ENCODE measurements at places on chromosomes 13 and 19.

DNA sequence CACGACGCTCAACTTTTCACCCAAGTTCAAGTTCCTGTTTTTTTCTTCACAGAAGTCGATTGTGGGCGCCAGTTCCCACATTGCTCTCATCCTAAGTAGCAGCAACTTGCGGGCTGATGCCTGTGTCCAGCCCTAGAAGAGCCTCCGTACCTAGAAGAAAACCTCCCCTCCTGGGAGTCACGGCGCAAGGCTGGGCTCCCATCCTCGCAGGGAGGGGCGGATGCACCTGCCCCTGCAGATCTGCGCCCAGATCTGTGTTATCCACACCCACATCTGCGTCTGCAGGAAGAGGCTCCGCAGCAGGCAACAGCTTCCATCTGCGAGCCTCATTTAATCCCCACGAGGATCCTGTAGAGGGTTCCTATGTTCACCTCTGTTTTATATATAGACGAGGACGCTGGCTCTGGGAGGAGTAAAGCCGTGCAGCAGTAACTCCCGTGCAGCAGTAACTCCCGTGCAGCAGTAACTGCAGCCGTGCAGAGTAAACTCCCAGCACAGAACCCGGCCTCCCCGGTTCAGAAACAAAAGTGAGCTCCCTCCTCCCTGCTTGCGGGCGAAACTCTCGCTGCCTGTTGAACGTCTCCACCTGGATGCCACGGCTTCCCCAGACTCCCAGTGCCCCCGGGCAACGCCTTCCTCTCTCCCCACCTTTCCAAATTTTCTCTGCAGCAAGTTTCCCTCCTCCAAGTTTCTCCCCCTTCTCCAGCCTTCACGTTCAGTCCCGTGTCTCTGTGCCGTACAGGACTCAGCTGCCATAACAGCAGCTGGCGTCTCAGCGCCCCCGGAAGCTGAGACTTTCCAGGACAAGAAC, 23.5 kb upstream of the LAIR1 start:
- no peak for DNase-seq

- peak; percentile 68 for DNase-seq
Observed at GRCh38 chr19:45455707-45456499, 11.9 kb upstream of the FOSB start.

DNA sequence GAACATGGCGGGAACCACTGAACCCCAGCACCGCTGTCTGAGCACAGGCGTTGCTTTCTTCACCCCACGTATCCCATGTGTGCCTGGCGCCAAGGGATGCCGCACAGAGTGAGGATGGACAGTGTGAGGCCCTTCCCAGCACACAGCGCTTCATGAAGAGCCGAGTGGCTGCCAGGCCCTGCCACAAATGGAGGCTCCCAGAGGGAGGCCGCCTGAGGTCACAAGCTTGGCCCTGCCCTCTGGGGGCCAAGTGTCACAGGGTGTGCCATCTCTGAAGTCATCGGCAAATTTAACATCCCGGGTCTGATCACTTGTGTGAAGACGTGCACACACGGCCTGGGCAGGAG, 24.4 kb downstream of the MPND start:
- no peak for DNase-seq

GRCh38 chr13:49021953-49022352, 46.2 kb downstream of the FNDC3A start:
- DNase-seq: no peak

DNA sequence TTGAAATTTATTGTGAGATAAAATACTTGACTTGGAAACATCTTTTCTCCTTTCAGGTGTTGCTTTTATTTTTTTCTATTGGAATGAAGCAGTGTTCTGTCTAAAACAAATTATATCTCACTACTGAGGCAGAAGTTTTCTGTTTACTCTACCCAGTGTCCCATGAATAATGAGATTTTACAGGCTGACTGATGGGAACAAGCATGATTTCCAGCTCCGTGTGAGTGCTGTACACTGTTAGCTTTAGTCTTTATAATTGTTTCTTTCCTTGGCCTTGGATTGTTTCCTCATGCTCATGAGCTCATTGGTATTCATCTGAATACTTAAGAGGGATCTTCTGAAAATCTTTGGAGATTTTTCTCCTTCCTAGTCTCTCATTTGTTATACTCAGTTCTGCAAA, 2049.5 kb upstream of the PRR20A start:
- DNase-seq: no peak

- DNase-seq: peak; percentile 55
Observed at GRCh38 chr13:51451467-51452360, 1.1 kb downstream of the INTS6 start.

DNA sequence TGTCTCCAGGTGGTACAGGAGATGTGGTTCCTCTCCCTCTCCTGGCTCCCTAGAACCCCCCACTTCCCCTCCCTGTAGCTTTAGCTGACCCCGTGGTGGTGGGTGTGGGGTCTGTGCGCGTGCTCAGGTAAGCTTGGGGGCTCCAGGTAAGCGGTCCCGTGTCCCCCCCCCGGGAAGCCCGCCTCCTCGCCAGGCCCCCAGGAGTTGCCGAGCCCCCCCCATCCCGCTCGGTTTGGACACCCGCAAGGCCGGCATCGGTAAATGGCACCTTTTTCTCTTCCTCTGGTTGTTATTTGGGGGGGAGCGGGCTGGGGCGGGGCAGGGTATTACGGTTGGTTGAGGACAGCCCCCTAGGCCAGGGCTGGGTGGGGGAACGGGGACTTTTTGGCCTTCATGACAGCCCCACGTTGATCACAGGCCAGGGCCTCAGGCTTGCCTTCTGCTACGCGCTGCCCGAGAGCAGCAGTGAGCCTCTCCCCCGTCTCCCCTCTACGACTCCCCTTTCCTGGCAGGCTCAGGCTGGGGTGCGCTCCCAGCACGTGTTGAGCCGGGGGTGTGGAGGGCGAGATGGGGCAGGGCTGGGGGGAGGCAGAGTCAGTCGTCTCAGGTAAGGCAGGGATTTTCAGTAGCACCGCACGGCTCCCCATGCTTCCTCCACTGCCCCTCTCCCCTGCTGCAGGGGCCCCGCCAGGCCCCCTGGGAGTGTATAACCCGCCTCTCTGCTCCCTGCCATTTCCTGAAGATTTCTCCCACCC, 10.7 kb upstream of the LIN7B start:
- no peak for DNase-seq

DNA sequence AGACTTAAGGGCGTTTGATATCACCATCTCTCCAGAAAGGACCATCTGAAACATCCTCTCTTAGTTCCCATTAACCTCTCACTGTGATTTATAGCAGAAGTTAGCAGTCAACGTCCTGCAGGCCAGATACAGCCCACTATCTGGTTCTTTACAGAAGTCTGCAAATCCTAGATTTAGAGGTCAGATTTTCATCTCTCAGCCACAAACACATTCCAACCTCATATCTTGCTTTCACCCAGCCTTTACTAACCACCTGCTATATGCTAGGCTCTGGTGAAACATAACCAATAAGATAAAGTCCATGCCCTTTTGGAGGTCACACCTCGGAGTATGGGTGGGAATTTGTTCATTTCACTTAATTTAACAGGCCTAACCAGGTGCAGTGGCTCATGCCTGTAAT, 76.8 kb upstream of the CACNA1A start:
- no peak for DNase-seq

All from stimulated activated CD8-positive, alpha-beta memory T cell treated with anti-CD3 and anti-CD28 coated beads, Interleukin-12 subunit alpha, Interleukin-12 subunit beta, amount 100 ng/mL, for 4 hours (primary cell).